Fibroblast of the aortic adventitia (primary cell): ENCODE measurements at places on chromosomes 2 and 18. TPM values are rescaled to one million over a fixed set of nuclear protein-coding genes. Genes with fewer than 3 reads are reported as not detected.

The PFN4 gene
- 0.45 and 1.7 TPM in 2 replicates for total RNA-seq

The METAP1D gene
- 4.0 and 14.3 TPM in 2 replicates for total RNA-seq

The IL36G gene
- not detected in 2 replicates for total RNA-seq

The CROCC2 gene
- total RNA-seq = under 0.01 and 0.41 TPM in 2 replicates

The TCF4 gene
- total RNA-seq = 105 TPM in 2 replicates

The ITPRIPL1 gene
- 2.5 and 3.4 TPM in 2 replicates for total RNA-seq

The IL36A gene
- 2.0 TPM in 1 of 2 replicates, not detected in the other for total RNA-seq

The C2orf15 gene
- not detected in 2 replicates for total RNA-seq

The CD207 gene
- not detected in 2 replicates for total RNA-seq

The PIAS2 gene
- total RNA-seq = 36.4 and 38.5 TPM in 2 replicates

The AFF3 gene
- total RNA-seq = 4.2 TPM in 1 of 2 replicates, not detected in the other

The CDH19 gene
- total RNA-seq = not detected in 2 replicates

The HOXD8 gene
- 0.45 and 0.49 TPM in 2 replicates for total RNA-seq

The SCTR gene
- not detected in 2 replicates for total RNA-seq

The TMEM169 gene
- total RNA-seq = 0.36 TPM in 1 of 2 replicates, not detected in the other

The TMEM185B gene
- 29.6 and 41.7 TPM in 2 replicates for total RNA-seq

The REG3G gene
- not detected in 2 replicates for total RNA-seq

The TEX44 gene
- not detected in 2 replicates for total RNA-seq

The ANKRD44 gene
- total RNA-seq = 2.5 and 29.2 TPM in 2 replicates

The CXCR1 gene
- total RNA-seq = not detected in 2 replicates

The POLE4 gene
- 27.4 and 44.3 TPM in 2 replicates for total RNA-seq

The HOXD10 gene
- total RNA-seq = not detected in 2 replicates

The FOXD4L1 gene
- total RNA-seq = 0.09 and 0.16 TPM in 2 replicates

The ZNF519 gene
- total RNA-seq = 11.5 TPM in 2 replicates

The POTEI gene
- total RNA-seq = not detected in 2 replicates

The ACMSD gene
- not detected in 2 replicates for total RNA-seq

The TACR1 gene
- 0.09 TPM in 1 of 2 replicates, not detected in the other for total RNA-seq
